CD4-positive, alpha-beta T cell treated with Interleukin-17A for 4 hours (primary cell): ENCODE measurements at places on chromosomes 2 and 18.

GRCh38 chr2:234446404-234447076 lies 50.3 kb downstream of the ARL4C start:
- DNase-seq: peak; percentile 86

GRCh38 chr2:31086590-31086989 lies 51.6 kb downstream of the GALNT14 start:
- DNase-seq: no peak

DNA sequence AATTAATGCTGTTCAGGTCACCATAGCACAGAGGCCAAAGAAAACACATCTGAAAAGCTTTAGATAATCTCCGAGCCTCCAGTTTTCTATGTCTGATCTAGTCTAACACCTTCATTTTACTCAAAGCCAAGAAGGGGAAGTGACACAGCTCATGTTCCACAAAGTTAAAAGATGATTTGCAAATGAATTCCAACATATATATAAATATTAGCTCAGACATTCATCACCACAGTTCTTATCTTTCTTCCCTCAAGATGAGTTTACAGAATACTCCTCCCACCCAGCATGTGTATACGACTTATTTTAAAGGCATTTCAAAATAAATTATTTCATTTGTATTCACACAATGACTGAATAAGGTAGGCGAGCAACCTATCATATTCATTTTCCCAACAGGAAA lies 82.4 kb downstream of the AAK1 start:
- DNase-seq: no peak

GRCh38 chr2:133408671-133409070 lies 159.6 kb downstream of the NCKAP5 start:
- no peak for DNase-seq

- DNase-seq: peak; percentile 64
Measured at GRCh38 chr2:198127627-198128026, 323.2 kb downstream of the PLCL1 start.

- DNase-seq: no peak
Measured at GRCh38 chr2:8076448-8077342, 605.2 kb upstream of the ID2 start.

- no peak for DNase-seq
Measured at GRCh38 chr2:137969418-137969765, 5.1 kb downstream of the HNMT start.

DNA sequence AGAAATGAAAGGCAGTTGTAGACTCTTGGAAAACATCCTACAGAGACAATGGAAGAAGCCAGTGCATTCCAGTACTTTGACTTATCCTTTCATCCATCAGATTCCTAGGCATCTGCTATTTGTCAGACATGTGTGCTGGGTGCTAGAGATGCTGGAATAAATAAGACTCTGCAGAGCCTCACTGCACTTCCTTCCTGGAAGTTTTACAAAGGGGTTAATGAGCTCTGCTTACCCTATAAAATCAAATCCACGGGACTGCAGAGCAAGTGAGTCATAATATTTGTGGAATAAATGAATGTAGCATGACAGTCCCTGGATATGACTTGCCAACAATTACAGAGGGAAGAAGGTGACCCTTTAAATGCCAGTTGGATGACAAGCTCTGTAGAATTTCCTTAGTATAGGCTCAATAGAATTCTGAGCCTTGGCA lies 52.7 kb upstream of the NPAS2 start:
- DNase-seq: no peak

DNA sequence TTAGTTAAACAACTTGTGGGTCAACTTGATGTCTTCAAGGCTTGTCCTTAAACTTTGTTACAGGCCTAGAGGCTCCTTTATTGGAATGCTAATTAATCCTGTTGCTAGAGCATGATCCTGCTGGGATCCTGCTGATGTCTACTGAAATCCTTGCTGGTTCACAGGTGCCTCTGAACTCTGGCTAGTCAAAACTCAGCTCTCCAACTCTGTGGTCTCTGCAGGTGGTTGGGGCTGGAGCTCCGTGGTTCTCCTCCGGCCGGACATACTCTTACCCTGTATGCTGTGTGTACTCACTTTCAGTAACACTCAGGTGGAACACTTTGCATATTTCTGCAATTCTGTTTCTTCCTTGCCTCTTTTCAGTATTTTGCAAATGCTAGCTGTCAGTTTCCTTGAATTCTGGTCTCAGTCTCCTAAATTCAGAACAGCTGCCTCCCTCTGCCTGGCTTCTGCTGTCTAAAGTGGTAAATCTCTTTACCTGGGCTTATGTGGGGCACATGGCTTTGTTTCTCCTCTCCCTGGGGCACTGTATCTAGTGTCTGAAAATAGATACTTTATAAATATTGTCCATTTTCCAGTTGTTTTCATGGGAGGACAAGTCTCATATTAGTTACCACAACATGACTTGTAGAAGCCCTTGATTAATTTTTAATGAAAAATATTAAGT lies 113.0 kb downstream of the ATP9B start:
- DNase-seq: no peak

- no peak for DNase-seq
Measured at GRCh38 chr2:204625135-204625534, 79.9 kb downstream of the PARD3B start.

DNA sequence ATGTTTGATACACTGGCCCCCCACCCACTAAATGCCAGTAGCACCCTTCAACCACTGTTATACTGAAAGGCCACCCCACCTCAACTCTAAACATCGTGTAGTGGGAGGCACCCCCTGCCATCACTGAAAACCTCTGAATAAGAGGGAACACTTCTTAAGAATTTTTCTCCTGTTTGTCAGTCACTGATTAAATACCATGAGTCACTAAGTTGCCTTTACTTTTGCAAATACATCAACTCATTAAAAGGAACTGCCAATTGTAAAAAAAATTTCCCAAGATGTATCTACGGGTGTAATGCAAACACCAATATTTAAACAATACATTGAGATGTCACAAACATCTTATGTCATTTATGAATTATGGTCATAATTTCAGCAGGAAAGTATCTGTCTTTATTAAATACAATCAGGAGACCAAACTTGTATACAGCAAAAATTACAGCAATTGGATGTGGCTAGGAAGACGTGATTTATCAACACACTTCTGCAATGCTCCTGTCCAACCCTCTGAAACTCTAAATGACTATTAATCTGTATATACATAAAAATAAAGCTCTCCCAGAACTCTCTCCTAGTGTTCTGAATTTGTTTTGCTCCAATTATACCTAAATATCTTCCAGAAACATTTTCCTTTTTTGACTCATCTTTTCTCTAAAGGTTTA lies 144.1 kb upstream of the STK17B start:
- DNase-seq: no peak

DNA sequence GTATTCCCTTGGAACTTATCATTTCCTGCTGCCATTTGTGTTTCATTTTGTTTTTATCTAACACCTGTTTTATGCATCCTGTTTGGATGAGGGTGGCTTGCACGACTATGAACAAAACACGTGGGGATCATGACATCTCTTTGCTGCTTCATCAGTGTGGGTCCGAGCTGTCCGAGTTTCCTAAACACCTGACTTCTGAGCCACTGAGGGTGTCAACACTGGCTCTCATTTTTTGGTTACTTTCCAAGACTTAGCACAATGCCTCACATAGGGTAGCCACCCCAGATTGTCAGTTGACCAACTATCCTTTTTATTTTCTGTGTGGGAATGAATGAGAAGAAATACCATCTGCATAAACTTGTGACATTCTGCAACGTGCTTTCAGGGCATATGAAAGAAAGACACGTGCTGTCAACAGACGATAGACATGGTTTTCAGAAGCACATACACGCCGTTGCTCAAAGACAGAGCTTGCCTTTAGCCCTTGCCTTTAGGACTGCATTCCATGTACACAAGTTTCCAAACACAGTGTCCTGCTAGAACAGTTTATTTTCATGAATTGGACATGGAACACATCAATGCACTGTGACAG lies 166.7 kb downstream of the MYT1L start:
- DNase-seq: no peak

DNA sequence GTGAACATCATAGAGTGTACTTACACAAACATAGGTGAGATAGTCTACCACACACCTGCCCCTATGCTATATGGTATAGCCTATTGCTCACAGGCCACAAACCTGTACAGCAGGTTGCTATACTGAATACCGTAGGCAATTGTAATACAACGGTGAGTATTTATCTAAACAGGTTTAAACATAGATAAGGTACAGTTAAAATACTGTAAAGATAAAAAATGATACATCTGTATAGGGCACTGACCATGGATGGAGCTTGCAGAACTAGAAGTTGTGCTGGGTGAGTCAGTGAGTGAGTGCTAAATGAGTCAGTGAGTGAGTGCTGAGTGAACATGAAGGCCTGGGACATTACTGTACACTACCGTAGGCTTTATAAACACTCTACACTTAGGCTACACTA lies 267.0 kb upstream of the HS6ST1 start:
- no peak for DNase-seq

GRCh38 chr2:12441750-12442475 lies 274.8 kb upstream of the TRIB2 start:
- DNase-seq: no peak

DNA sequence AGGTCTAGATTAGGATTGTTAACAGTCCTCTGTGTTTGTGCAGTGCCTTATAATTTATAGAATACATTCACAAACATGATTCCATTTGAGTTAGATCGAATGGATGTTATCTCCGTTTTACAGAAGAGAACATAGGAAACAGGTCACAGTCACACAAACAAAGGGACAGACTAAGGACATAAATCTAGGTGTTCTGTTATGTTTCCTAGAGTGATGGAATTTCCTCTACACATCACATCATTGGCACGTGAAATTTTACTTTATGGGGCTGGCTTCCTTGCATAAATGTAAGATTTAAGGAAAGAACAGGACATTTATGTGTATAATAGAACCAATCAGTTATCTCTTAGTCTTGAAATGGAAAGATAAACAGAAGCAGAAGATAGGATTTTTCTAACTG lies 6.4 kb downstream of the TRIM54 start:
- no peak for DNase-seq

DNA sequence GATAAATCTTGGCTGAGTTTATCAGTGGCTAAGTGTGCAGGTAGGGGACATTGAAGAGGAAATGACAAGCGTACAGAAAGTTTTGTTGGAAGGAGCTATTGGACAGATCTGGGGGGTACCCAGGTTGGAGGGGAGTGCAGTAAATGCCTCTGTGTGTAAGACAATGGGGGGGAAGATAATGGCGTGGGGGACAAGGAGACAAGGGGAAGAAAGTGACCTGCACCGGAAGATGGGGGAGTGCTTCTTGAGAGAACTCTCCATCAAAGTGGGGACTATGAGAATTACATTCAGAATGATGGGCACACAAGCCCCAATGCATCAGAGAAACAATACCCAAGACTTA lies 190.0 kb downstream of the ALPK2 start:
- DNase-seq: peak; percentile 10

DNA sequence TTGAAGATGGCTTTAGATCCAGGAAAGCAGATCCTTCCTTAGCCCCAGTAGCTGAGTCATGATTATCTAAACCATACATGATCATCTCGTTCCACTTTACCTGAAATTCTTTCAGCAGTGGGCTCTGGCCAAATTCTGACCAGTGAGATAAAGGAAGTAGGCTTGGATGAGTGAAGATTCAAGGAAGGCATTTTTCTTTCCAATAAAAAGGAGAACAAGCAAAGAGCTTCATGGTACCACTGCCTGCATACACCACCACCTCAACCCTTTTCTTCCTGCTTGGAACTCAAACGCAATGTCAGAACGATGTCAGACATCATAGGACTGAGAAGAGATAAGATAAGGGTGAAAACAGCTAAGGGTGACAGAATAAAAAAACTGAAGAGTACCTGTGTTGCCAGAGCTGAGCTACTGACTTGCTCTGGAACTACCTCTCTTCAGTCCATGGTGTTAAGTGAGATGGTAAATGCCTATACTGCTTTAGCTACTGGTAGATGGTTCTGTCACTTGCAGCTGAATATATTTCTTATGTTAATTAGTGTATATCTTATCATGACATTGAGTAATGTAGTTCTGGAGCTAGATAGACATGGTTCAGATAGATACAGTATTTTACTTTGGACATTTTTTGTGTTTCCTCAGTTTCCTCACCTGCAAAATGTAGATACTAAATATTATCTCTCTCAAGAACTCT lies 58.7 kb upstream of the ACVR1 start:
- DNase-seq: no peak

DNA sequence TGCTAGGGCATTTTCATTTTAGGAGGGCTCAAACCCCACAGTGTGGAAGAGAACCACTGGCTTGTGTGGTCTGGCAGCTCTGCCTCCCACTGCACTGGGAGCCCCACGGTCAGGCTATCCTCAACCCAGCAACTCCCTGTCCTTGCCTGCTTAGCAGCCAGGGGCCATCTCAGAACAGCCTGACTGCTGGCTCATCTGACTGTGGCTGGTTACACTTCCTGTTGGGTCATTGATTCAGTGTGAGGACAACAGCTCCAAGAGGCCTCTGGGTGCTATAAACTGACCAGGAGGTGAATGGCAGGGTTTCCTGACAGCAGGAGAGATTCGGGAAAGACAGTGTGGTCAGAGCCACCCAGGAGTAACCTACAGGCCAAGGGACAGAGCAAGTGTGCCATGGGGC lies 40.1 kb downstream of the AMER3 start:
- DNase-seq: no peak

GRCh38 chr2:127220768-127221527 lies 849 bp upstream of the CYP27C1 start:
- DNase-seq: no peak

- DNase-seq: no peak
Measured at GRCh38 chr2:231204581-231204980, 6.2 kb downstream of the ARMC9 start.

GRCh38 chr2:54634564-54635511 lies 88.6 kb upstream of the EML6 start:
- peak; percentile 13 for DNase-seq

DNA sequence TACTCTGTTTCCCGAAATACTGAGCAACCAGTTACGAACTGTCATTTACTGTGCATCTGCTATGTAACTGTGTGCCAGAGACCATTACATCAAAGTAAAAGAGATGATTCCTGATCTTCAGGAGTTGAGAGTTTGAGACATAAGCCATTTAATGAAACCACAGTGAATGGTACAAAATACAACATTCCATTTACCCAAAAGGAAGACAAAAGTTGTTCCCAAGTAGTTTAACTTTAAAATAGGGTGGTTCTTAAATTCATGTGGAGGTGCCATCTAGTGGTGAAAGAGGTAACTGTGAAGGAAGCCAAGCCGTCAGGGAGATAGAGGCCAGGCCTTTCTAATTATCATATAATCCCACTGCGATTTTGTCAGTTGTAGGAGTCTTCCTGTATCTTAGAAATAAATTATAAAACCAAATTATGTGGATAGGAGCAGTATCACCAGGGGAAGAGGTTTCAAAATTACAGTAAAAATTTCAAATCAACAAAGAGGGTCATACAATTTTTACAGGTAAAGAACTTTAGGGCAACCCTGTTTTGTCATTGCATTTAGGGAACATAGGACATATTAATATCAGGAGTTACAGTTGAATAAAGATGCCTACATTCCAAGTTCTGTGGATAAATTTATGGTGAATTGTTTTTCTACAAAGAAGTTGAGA lies 67.7 kb downstream of the EPAS1 start:
- peak; percentile 46 for DNase-seq
